ENCODE measurements at places on chromosomes 4 and X. TPM values are rescaled to one million over a fixed set of nuclear protein-coding genes. Genes with fewer than 3 reads are reported as not detected.

Gene SPACA5
- not detected for polyA plus RNA-seq

Gene MAGEB10
- not detected for polyA plus RNA-seq

Gene GPRASP1
- polyA plus RNA-seq = 9.9 TPM

Gene TNMD
- polyA plus RNA-seq = 0.61 TPM

Gene DDX53
- polyA plus RNA-seq = not detected

Gene VCX3A
- not detected for polyA plus RNA-seq

Gene FHIP1A
- polyA plus RNA-seq = 2.4 TPM

Gene FGA
- 0.32 TPM for polyA plus RNA-seq

Gene HTRA3
- 80.6 TPM for polyA plus RNA-seq

All from right cardiac atrium (tissue), 5 donors.